Cortex of kidney (tissue), 1 donor: ENCODE measurements at places on chromosomes 16 and 17.

DNA sequence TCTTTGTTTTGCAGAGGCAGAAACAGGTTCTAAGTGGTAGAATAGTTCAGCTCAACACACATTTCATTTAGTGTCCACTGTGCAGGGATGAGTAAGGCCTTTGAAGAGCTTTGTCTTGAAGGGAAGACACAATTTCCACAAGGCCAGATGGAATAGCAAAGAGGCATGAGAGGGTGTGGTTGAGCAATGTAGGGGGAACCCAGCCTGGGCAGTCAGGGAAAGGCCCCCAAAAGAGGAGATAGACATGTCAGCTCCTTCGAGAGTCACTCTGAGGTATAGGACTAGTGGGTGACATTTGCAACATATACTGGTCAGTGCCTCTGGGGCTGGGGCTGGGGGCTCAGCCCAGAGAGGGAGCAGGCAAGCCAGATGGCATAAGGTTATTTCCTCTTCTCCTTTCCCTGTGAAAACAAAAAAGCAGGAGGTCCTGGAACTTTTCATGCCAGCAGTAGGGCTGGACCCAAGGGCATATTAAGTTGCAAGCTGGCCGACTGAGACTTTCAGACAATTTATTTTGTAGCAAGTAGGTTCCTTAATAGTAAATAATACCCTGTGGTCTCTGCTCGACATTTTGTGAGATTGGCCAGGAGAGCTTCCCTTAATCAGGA is 7.1 kb downstream of the ALKBH5 start:
- DNase-seq = no peak

- DNase-seq = no peak
These were observed 10.5 kb upstream of the QRICH2 start for GRCh38 chr17:76318586-76318985.

GRCh38 chr16:50737420-50737959 is 4.4 kb upstream of the CYLD start:
- no peak for DNase-seq

DNA sequence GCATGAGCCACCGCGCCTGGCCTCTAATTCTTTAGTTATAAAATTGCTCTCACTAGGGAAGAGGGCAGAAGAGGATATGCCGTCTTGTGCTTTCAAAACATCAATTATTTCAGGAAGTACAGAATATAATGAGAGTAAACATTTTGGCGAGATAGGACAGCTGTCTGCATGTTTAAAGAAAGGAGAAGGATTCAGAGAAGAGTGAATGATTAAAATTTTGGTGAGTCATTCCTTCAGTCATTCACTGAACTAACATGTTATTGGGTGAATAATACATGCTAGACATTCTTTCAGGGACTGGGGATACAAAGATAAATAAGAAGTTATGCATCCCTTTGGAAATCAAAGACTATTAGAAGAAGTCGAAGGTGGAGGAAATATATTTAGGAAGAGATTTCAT is 590.3 kb upstream of the GOT2 start:
- no peak for DNase-seq

DNA sequence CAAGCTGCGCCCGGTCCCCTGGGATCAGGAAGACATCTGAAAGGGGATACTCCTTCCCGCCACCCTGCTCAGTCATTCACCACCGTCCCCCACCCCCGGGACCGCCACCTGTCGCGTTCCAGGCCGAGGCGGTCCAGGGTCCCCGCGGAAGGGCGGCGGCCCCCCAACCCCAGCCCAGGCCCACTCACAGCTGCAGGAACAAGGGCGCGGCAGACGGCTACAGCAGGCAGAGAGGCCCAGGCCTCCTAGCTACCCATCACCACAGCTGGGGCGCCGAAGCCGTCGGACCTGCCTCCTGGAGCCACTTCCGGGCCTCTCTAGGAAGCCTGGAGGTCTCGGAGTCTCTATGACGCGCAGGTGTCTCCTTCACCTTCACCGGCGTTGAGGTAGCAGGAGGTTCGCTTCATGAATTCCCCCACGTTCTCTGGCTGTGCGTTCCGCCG is at the start of gene SDR42E1:
Gene SDR42E1, minus strand, starts transcription at position 272 of the 443 bp plus-strand sequence. CDS start 10,612 bp downstream, outside the sequence.
- DNase-seq = no peak

GRCh38 chr17:36011201-36011600 is 6.6 kb downstream of the CCL23 start:
- DNase-seq = no peak

DNA sequence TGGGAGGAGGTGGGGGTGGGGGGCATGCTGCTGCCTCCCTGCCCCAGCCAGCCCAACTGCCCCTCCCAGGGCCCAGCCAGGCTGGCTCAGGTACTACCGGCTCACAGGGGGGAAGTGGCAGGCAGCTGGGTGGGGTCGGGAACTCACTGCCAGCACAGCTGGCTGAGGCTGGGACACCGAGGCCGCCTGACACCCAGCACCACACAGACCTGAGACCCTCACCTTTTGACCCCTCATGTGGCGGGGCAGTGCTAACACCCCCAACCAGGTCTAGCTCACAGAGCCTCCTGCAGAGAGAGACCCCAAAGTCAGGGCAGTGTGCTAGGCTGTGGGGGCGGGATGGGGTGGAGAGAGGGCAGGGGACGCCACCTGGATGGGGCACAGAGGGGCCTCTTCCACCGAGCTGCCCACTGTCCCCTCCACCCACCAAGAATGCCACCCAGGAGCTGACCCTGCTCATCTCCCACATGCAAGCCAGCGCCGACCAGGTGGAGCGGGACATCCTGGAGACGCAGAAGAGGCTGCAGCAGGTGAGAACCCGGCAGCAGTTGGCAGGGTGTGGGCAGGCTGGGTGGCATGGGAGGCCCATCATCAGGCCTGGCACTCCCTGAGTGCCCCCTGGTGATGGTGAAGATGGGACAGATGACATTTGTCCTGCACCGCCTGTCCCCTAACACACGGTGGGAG is 3.0 kb downstream of the EVPLL start:
- no peak for DNase-seq

DNA sequence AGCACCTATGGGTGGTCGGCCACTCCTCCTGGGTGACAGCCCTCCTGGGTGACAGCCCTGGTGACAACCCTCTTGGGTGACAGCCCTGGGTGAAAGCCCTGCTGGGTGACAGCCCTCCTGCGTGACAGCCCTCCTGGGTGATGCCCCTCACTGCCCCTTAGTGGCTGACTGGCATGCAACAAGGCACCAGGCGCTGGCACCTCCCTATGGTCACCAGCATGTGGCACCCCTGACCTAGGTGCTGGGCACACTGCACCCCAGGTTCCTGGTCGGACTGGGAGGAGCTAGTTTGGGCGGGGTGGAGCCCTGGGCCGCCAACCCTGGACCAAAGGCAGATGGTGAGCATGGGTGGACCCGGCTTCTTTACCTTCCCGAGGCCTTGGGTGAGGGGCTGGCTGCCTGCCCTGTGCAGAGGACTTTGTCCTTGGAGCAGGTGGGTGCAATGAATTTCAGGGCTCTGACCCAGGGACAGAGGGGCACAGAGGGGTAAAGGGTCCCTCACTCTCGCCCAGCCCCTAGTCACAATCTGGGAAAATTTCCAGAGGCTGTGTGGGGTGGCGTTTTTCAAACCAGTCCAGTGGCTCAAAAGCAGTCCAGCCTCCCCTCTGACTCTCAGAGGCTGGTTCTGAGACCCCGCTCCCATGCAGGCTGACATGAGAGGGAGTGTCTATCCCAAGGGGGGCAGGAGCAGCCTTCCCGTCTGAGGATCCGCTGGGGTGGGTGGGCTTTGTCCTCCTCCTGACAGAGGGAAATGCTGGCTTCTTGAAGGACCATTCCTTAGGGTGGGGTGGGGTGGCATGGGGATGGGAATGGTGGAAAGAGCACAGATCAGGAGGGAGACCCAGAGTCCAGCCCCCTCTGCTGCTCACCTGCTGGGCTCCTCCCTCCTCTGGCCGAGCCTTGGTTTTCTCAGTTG is 25.9 kb upstream of the TNFRSF13B start:
- DNase-seq = no peak

DNA sequence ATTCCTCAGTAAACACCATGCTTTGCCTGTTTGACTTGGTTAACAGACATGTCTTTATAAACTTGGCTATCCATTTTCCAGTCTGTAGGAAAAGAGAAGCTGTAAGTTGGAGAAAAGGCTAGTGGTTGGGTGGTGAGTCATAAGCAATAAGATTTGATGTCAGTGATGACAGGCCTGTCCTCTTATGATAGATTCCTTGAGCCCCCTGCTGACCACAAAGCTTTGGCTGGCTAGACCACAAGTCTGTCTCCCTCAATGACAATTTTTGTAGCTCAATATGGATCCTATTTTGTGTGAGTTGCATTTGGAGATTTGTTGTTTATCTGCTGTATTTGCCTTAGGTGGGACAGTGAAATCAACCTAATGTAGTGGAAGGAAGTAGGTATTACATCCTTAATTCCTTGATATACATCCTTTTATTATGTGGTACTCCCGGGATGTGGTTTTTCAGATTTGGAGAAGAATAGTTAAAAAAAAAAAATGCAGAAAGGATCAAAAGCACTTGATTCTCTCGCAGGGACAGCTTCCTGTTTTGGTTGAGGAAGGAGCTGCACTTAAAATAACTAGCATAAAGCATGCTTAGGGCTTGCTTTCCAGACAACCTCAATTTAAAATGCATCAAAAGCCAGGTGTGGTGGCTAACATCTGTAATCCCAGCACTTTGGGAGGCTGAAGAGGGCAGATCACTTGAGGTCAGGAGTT is 67.4 kb downstream of the SIAH1 start:
- DNase-seq = no peak

DNA sequence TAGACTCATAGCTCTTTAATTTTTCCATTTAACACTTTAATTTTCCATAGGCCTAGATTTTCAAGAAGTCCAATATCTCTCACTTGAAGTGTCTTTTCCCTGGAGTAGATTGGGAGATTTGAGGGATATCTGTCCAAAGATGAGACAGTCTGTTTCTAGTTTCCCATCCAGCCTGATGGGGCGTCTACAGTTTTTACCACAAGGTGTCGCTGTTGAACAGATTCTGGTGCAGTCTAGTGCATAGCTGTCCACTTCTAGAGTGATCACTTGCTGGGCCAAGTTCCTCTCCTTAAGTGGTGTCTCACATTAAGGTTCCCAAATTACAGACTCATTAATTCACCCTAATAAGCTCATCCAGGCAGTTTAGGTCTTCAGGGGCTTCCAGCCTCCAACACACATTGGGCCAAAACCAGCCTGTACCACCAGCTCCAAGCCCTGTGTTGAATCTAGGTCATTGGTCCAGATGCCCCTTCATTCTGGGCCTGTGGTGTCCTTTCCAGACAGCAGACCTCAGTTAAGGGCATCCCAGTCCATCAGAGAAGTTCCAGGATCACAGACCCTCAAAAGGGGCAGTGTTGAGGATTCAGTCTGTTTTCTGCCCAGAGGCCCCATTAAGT is 9.4 kb downstream of the SNX20 start:
- no peak for DNase-seq

- no peak for DNase-seq
These were observed 18.0 kb upstream of the CACNG1 start for GRCh38 chr17:67026341-67026740.

GRCh38 chr17:63305857-63306256 is 140.2 kb downstream of the CYB561 start:
- no peak for DNase-seq

GRCh38 chr16:75466760-75467159 is 2.3 kb upstream of the TMEM170A start:
- no peak for DNase-seq

DNA sequence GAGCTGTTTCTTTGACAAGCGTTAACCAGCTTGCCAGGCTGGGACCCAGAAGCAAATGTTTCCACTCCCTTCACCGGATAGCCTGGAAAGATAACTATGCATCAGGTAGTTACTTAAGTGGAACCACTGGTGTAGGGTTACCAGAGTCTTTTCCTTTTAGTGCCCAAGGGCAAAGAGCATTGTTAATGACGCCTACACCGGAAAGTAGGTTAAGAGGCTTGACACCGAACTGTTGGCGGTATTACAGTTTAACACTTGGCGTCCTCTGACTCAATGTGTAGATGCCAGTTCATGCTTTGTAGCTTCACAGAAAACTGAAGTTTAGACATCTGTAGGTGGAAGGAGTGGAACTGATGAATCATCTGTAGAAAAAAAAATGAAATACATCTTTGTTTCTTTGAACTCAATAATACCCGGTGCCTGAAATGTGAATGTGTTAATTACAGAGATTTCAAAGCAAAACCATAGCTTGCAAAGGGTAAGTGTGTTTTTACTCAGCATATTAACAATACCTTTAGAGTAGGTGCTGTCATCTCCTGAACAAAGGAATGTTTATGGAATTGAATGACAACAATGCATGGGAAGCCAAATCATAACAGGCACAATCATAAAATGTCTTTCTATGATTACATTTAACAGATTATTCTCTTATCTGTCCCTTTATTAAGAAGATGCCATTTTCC is 426.7 kb upstream of the SALL1 start:
- no peak for DNase-seq

DNA sequence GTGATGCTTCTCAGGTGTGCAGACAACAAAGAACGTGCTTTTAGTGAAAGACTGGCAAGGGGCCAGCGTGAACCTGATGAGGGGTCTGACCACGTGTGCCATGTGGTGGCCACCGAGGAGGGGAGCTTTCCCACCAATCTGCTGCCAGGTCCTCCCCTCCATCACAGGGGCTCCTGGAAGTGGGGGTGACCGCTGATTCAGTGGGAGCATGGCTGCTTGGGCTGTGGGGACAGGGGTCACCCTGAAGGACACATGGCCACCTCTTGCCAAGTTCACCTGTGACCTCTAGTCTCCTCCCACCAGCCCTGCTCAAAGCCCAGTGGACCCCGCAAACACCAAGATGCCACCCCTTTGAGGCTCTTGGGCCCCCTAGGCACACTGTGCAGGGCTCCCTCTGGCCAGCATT is 37.9 kb upstream of the MTSS2 start:
- DNase-seq = no peak

GRCh38 chr17:11644265-11645212 is 46.3 kb downstream of the DNAH9 start:
- DNase-seq = no peak

DNA sequence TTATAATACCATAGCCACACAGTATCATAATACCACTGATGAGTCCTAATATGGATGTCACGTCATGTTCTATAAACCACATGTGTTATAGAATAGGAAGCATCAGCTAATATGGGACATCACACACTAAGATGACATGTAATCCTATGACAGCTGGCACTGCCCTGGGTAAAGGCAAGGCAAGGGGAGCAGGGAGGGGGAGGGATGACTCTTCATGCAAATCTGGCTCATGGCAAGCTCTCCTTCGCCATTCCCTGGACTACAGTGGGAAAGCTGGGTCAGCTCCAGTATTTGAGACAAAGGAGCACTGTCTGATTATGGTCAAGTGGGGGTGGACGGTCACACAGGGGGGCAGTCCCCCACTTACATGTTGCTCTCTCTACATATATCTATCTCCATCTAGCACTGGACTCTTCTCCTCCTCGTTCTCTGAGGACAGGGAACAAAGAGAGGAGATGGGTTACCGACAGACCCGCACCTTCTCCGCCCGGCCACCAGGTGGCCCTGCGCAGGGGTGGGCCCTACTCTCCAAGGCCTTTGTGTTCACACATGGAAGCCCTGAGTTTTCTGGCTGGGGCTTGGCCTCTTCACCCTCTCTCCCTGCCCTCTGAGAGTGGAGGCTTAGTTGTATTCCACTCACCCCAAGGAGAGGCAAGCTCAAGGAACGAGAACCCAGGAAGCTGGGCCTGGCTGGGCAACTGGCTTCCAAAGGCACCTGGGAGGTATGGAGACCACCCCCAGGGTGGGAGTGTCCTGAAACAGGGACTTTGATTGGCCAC is 23.4 kb upstream of the MPO start:
- no peak for DNase-seq
